Aorta (tissue), 5 donors: ENCODE measurements at places on chromosomes 11 and 22. TPM values are rescaled to one million over a fixed set of nuclear protein-coding genes. Genes with fewer than 3 reads are reported as not detected.

DNA sequence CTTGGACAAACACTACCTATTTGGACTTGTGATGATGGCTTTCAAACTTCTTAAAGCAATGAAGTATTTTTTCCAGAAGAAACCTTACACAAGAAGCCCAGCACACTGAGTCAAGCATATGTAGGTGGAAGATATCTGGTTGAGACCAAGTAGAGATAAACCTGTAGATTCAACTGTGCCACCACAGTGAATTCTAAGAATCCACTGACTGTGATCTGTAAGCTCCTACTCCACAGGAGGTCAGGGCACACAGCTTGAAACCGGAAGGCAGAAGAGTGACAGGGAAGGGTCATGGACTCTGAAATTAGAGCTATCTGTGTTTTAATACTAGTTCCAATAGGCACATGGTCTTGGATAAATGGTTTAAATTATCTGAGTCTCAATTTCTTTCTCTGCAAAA is 404.5 kb downstream of the ETS1 start:
- H3K27me3 ChIP-seq: no peaks in the 10 kb centered on the region
- DNase-seq: no peak
- H3K4me1 ChIP-seq: no peaks in the 10 kb centered on the region
- no peak overlapping the region for H3K27ac ChIP-seq

DNA sequence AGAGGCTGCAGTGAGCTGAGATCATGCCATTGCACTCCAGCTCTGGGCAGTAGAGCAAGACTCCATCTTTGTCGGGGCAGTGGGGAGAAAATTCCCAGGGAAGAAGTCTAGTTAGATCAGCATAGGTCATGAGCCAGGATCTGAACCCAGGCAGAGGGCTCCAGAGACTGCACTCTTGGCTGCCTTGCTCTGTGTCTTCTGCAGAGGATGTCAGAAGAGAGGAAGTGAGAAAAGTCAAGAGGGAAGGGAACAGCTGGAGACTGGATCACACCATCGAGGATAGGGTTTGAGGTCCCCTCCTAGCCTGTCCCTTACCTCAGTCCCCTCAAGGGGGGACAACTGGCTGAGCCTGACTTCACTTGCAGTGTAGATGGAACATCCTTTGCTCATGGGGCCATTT is 5.8 kb downstream of the MYOD1 start:
- H3K4me1 ChIP-seq: no peaks in the 10 kb centered on the region
- no peak overlapping the region for H3K4me3 ChIP-seq
- H3K36me3 ChIP-seq: no peaks in the 10 kb centered on the region
- H3K27ac ChIP-seq: no peak overlapping the region

- no peaks in the 10 kb centered on the region for H3K4me1 ChIP-seq
- no peak for DNase-seq
- H3K27me3 ChIP-seq: no peaks in the 10 kb centered on the region
- no peak overlapping the region for H3K27ac ChIP-seq
These were observed 49.8 kb upstream of the PRDM11 start for GRCh38 chr11:45096636-45097035.

GRCh38 chr22:45270095-45271020 is 14.4 kb upstream of the UPK3A start:
- H3K4me1 ChIP-seq: no peaks in the 10 kb centered on the region
- no peak for DNase-seq
- no peak overlapping the region for H3K27ac ChIP-seq
- no peaks in the 10 kb centered on the region for H3K36me3 ChIP-seq
- H3K27me3 ChIP-seq: no peaks in the 10 kb centered on the region

GRCh38 chr11:113681282-113681681 is 24.8 kb downstream of the TMPRSS5 start:
- H3K27ac ChIP-seq: no peak overlapping the region
- no peaks in the 10 kb centered on the region for H3K27me3 ChIP-seq
- no peak for DNase-seq
- no peak overlapping the region for H3K4me3 ChIP-seq

- no peaks in the 10 kb centered on the region for H3K4me1 ChIP-seq
- H3K4me3 ChIP-seq: no peak overlapping the region
- H3K27ac ChIP-seq: no peak overlapping the region
- DNase-seq: peak; percentile 25
- H3K36me3 ChIP-seq: no peaks in the 10 kb centered on the region
These were observed 91.9 kb downstream of the CDKN1C start for GRCh38 chr11:2793701-2794045.

DNA sequence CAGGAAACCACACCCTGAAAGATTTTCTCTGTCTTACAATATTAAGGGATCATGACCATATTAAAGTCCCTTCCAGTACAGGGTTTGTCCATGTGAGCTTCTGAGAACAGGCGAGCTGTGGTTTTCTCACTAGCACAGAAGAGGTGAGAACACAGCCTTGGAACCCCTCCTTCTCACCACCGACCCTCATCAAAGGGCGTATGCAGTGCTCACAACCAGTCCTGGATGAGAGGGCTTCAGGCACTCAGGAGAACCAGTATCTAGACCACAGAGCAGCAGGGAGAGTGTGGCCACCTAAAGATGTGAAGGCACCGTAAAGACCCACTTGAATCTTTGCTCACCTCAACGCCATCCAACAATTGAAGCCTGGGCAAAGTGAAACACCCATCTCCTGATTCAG is 397.0 kb downstream of the ETS1 start:
- DNase-seq: no peak
- H3K36me3 ChIP-seq: no peaks in the 10 kb centered on the region
- no peaks in the 10 kb centered on the region for H3K4me1 ChIP-seq
- no peak overlapping the region for H3K4me3 ChIP-seq
- no peak overlapping the region for H3K27ac ChIP-seq

DNA sequence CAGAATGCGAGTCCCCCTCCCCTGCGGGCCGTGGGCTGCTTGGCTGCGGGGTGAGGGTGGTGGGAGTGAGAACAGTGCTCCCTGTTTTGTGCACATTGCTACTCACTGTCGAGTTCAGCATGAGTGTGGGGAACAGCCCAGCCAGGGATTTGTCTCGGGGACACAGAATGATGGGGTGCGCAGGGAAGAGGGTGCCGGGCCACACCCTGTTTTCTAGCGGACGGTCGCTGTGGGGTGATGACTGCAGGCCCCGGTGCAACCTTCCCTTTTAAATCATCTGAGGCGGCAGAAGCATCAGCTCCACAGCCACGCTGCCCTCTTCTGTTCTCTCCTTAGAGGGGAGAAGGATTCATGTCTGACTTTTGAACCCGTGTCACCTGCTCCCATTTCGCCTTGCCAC is 1051.2 kb downstream of the TBC1D22A start:
- H3K36me3 ChIP-seq: no peaks in the 10 kb centered on the region
- no peak for DNase-seq
- no peaks in the 10 kb centered on the region for H3K4me1 ChIP-seq
- H3K27ac ChIP-seq: no peak overlapping the region

- no peak overlapping the region for H3K27ac ChIP-seq
- H3K4me3 ChIP-seq: no peak overlapping the region
- no peaks in the 10 kb centered on the region for H3K27me3 ChIP-seq
- H3K36me3 ChIP-seq: no peaks in the 10 kb centered on the region
- DNase-seq: no peak
These were observed 45.2 kb upstream of the SLC5A12 start for GRCh38 chr11:26767060-26767459.

DNA sequence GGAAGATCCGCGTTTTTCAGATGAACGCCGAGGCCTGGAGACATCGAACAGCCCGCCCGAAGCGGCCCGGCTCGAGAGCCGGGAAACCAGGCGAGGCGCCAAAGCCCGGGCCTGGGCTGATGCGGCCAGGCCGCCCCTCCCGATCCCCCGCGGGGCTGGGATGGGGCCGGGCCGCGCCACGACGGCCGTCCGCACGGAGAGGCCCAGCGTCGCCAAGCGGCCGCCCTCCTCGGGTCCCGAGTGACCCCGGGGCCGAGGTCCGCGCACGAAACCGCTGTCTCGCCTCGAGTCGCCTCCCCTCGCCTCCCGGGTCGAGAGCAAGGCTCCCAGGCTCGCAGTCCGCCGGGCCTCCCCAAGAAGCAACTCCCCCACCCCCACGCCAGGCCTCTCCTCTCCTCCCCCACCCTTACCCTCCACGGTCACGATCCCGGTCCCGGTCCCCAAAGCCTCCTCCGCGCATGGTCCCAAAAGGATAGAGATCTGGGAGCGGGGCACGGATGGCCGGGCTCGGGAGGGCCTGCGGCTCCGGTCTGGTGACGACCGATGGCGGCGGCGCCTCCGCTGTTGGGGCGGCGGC is 482 bp downstream of the DDX17 start:
- no peaks in the 10 kb centered on the region for H3K27me3 ChIP-seq
- peak; percentile 92 for DNase-seq
- no peaks in the 10 kb centered on the region for H3K4me1 ChIP-seq
- H3K36me3 ChIP-seq: no peaks in the 10 kb centered on the region
- peak overlapping the region; percentile 59 for H3K4me3 ChIP-seq

- no peak overlapping the region for H3K27ac ChIP-seq
- no peaks in the 10 kb centered on the region for H3K36me3 ChIP-seq
- H3K4me1 ChIP-seq: no peaks in the 10 kb centered on the region
- DNase-seq: no peak
These were observed 61.0 kb downstream of the TEAD1 start for GRCh38 chr11:12735262-12735661.

DNA sequence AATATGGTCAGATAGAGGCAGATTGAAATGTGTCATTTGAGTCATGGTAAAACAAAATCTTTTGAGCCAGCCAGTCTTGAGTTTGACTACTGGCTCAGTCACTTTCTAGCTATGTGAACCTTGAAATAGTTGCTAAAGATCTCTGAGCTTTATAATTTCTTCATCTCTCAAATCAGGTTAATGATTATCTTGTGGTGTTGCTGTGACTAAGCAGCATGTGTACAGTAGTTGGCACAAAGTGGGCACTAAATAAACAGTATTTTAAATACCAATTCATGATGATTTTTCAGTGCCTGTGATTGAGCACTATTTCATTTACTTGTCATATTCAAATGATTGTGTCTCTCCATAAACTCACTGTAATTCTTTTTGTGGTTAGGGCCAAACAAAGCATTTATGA is 70.8 kb downstream of the RAB38 start:
- no peak overlapping the region for H3K27ac ChIP-seq
- no peak overlapping the region for H3K4me3 ChIP-seq
- H3K27me3 ChIP-seq: no peaks in the 10 kb centered on the region
- H3K36me3 ChIP-seq: no peaks in the 10 kb centered on the region
- no peak for DNase-seq
- no peaks in the 10 kb centered on the region for H3K4me1 ChIP-seq

- H3K4me3 ChIP-seq: peak overlapping the region; percentile 99
- peak; percentile 65 for DNase-seq
- H3K27ac ChIP-seq: no peak overlapping the region
These were observed 12.1 kb downstream of the YPEL4 start for GRCh38 chr11:57637626-57638004.

DNA sequence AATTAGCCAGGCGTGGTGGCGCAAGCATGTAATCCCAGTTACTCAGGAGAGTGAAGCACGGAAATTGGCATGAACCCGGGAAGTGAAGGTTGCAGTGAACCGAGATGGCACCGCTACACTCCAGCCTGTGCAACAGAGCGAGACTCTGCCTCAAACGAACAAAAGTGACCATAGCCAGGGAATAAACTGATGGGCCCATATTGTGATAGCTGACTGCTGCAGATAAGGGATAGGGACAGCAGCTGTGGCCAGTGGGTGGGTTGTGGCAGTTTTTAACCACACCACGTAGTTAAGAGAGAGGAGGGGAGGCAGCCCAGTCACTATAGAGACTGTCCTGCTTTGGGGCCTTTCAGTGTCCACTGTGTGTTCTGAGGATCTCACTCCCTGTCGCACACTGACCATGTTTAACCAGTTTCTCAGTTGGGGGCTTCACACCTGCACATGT is 58.9 kb downstream of the PISD start:
- DNase-seq: peak; percentile 32
- no peaks in the 10 kb centered on the region for H3K36me3 ChIP-seq
- no peak overlapping the region for H3K27ac ChIP-seq
- no peak overlapping the region for H3K4me3 ChIP-seq
- H3K4me1 ChIP-seq: no peaks in the 10 kb centered on the region
- no peaks in the 10 kb centered on the region for H3K27me3 ChIP-seq

DNA sequence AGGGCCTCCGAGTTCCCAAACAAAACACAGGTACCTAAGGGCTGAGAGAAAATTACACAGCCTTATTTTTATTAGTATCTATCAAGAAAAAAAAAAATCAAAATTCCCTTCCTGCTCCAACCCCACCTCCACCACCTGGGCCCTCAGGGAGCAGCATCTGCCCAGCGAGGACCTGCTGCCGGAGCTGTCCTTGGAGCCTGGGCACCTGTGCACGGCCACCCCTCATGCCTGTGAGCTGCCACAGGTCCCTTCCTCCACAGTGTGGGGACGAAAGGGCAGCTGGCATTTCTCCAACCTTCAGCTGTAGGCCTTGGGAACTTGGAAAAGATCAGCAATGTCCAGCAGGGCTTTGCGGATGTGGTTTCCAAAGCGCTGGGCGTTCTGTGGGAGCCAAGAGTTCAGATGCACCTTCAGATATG is 6.3 kb upstream of the SYCE3 start:
- H3K27ac ChIP-seq: no peak overlapping the region
- no peaks in the 10 kb centered on the region for H3K4me1 ChIP-seq
- H3K36me3 ChIP-seq: no peaks in the 10 kb centered on the region
- H3K4me3 ChIP-seq: no peak overlapping the region
- H3K27me3 ChIP-seq: no peaks in the 10 kb centered on the region

DNA sequence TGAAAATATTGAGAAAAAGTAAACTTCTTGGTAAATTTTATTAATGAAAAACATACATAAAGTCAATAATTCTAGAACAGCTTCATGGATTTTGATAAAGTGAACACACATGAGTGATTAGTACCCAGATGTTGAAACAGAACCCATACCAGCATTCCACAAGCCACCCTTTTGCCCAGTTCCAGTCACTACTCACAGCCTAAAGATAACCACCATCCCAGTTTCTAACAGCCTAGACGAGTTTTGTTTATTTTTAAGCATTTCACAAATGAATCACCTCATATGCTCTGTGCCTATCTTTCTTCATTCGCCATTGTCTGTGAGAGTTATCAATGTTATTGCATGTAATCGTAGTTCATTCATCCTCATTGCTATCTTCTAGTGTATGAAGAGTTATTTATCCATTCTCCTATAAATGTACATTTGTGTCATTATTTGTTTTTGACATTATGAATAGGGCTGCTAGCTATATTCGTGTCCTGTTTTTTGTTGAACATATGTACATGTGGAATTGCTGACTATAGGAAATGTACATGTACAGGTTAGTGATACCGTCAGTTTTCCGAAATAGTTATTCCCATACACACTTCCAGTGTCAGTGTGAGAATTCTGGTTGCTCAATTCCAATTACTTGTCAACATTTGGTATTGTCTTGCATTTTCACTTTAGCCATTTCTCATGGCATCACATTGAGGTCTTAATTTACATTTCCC is 44.5 kb upstream of the TEAD1 start:
- H3K4me3 ChIP-seq: no peak overlapping the region
- H3K36me3 ChIP-seq: no peaks in the 10 kb centered on the region
- H3K27ac ChIP-seq: no peak overlapping the region
- no peaks in the 10 kb centered on the region for H3K4me1 ChIP-seq

GRCh38 chr11:102722821-102723220 is 1.9 kb downstream of the MMP8 start:
- no peak for DNase-seq
- no peak overlapping the region for H3K27ac ChIP-seq
- H3K4me3 ChIP-seq: no peak overlapping the region
- H3K27me3 ChIP-seq: no peaks in the 10 kb centered on the region
- H3K4me1 ChIP-seq: no peaks in the 10 kb centered on the region

- H3K4me1 ChIP-seq: peaks cover 6% of the 10 kb centered on the region
- peak overlapping the region; percentile 95 for H3K4me3 ChIP-seq
- DNase-seq: peak; percentile 82
- H3K27ac ChIP-seq: peak overlapping the region; percentile 99
These were observed 619 bp downstream of the MSANTD2 start for GRCh38 chr11:124799348-124800225.

Gene SAA2
- polyA plus RNA-seq: not detected

Gene CD3D
- 3.3 TPM for polyA plus RNA-seq

Gene KLHL35
- 0.75 TPM for polyA plus RNA-seq

Gene GVQW3
- 2.0 TPM for polyA plus RNA-seq

Gene APOL5
- not detected for polyA plus RNA-seq

Gene ROBO4
- 2.8 TPM for polyA plus RNA-seq

Gene HYOU1
- 35.9 TPM for polyA plus RNA-seq

Gene PNPLA3
- polyA plus RNA-seq: not detected
